ENCODE measurements at places on chromosomes 3 and 15.

DNA sequence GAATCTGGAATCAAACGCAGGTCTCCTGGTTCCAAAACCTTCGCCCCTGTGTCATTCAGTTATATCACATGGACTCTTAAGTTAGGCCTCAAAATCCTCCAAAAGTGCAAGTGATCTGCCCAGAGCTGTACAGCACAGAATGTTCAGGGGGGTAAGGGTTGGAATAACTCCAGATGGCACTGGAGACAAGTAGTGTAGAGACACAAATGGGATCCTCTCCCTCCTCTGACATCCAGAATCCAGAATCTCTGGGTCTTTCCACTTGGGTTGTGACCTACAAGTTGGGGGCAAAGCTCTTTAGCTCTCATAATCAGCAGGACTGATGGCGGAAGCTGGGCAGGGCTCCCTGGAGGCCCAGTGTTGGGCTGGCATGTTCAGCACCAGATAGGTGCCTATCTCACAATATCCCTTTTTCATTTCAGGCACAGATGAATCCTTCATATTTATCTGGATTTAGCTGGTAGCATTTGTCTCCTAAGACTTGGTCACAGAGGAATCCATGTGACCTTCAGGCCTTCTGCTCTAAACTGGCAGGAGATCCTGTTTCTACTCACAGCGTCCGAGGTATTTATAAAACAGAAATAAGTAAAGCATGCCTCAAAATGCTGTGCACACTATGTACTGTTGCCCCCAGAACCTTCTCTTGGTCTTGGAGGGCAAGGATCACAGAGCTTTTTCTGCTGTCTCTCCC, 15.4 kb downstream of the ABHD2 start:
- no peak for DNase-seq

- no peak for DNase-seq
Observed at GRCh38 chr15:84835661-84836337, 18.6 kb downstream of the ALPK3 start.

GRCh38 chr3:7285505-7285904, 424.6 kb downstream of the GRM7 start:
- DNase-seq = no peak

DNA sequence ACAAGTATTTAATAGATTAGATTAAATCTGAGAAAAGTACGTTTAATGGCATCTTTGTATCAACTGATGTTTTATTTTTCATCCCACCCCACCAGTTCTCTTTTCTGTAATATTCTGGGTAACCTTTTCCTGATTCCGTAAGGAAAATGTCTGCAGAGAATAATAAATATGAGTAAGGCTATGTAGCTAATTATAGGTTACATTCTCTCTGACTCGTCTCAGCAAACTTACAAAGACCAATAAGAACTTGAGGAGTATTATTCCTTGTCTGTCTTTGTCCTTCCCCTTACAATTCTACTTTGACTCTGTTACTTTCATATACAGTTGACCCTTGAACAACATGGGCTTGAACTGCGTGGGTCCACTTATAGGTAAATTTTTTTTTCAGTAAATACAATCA, 12.1 kb downstream of the SNAP23 start:
- no peak for DNase-seq

GRCh38 chr15:96411056-96412031, 80.8 kb downstream of the NR2F2 start:
- no peak for DNase-seq

DNA sequence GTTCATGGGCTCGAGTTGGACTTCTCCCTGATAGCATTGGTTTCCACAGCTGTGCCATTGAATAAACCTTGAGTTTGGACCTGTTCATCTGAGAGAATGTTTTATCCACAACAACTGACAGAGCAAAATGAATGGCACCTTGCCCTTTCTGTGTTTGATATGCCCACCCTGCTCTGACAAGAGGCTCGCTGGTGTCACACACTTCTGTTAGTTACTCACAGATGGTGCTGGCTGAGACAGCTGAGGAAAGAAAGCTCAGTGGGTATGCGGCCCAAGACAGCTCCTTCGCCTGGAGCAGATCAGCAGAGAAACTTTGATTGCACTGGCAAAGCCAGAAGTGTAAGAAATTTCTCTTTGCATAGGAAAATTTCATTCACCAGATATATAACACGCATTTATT, 2.5 kb upstream of the CAPN3 start:
- DNase-seq = no peak

- DNase-seq = no peak
Observed at GRCh38 chr3:17175187-17175807, 290.5 kb downstream of the PLCL2 start.

- no peak for DNase-seq
Observed at GRCh38 chr3:151008699-151009098, 36.2 kb upstream of the CLRN1 start.

- no peak for DNase-seq
Observed at GRCh38 chr3:151256749-151257148, 21.6 kb downstream of the P2RY14 start.

GRCh38 chr3:119548341-119548740, 11.1 kb downstream of the CD80 start:
- no peak for DNase-seq

GRCh38 chr3:189962466-189962865, 158.2 kb downstream of the P3H2 start:
- DNase-seq = no peak

GRCh38 chr15:83491486-83491885, 44.3 kb downstream of the SH3GL3 start:
- DNase-seq = no peak

GRCh38 chr15:70252951-70253320, 155.2 kb upstream of the TLE3 start:
- no peak for DNase-seq

Data from CD4-positive, alpha-beta T cell treated with Interleukin-2 at 100 ng/mL for 4 hours (primary cell).